ENCODE measurements at places on chromosomes 2 and 18.

DNA sequence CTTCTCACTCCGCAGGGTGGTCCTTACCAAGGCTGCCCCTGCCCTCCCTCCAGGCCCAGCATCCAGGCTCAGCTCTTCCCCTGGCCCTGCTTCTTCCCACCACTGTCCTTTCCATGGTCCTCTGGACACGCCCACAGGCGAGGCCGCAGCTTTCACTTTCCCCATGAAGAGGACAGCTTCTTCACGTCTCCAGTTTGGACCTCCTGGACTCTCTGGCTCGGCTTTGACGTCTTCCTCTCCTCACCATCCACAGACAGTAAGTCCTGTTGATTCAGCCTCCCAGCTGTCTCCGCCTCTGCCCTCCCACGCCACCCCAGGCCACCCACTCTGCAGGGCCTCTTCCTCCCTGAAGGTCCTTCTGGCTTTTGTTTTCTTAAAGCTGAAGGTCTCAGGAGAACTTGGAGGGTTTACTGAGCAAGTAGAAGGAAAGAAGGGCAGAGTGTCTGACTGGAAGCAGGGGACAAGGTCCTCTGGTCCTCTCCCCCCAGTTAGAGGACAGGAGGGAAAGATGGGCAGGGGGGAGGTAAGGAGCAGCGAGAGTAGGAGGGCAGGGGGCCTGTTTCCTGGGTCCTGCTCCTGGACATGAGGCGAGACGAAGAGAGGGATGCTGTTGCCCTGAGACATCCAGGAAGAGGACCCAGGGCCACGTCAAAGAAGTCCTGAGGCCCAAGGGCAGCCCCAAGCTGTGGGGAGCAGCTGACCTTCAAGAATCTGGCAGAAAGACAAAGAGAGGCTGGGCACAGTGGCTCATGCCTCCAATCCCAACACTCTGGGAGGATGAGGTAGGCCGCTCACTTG is 24.7 kb upstream of the NMUR1 start:
- DNase-seq, result no peak

- no peak for DNase-seq
Measured at GRCh38 chr2:188328419-188328818, 36.7 kb downstream of the GULP1 start.

DNA sequence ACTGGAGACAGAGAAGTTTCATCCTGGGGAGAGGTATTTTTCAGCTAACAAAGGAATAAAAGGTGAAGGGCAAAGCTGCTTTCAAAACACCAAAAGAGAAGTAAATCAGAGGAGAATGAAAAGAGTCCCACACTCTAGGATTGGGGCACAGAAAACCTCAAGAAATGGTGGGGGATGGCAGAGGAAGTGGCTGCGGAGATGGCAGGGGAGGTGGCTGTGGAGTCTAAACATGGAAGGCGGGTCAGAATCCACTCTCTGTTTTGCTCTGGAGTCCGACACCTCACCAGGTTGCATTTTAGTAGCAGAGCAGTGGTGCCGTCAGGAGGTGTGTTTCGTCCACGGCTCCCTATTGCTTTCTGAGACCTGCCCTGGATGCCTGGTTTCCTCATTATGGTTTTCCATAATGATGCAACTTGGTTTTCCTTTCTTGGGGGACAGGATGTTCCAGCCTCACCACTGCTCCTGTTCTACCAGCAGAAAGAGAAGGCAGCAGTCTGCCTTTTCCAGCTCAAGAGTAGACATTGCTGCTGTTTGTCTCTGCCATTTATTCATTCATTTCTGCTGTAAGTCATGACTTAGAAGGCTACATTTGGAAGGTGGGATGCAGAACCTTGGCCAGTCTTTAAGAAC is 188.7 kb downstream of the ANKRD44 start:
- no peak for DNase-seq

- DNase-seq, result no peak
Measured at GRCh38 chr2:47493317-47494035, 90.5 kb downstream of the MSH2 start.

- DNase-seq, result no peak
Measured at GRCh38 chr2:173652311-173652710, 297.6 kb downstream of the CDCA7 start.

- no peak for DNase-seq
Measured at GRCh38 chr18:54515149-54515548, 75.9 kb upstream of the DYNAP start.

DNA sequence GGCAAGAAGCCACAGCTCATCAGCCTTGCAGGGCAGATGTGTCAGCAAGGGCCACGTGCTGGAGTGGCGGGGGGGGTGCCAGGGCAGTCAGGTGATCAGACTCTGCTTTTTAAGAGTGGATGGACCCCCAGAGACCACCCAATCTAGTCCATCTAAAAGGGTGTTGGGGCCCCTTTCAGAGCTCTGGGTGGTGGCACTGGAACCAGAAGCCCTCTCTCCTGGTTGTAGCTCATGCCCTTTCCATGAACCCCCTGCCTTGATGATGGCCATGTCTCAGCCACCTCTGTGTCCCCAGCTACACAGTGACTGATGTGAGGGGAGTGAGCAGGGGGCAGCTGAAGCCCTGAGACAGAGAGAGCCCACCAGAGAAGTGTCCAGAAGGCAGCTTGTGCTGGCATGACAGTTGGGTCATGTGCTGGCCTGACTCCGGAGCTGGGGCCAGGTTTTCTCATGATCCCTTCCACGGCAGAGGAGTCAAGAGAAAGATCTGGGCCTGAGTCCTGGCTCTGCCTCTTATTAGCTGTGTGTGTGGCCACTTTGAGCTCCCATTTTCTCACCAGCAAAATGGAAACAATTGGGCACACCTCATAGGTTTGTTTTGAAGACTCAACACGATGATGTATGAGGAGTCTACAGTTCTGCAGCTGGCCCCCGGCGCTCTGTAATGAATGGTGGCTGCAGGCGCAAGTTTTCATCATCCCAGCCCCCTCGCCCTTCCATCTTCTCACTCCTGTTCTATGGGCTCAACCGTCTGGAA is 195.7 kb downstream of the ZFP36L2 start:
- no peak for DNase-seq

- DNase-seq, result no peak
Measured at GRCh38 chr2:13109516-13109915, 392.8 kb downstream of the TRIB2 start.

DNA sequence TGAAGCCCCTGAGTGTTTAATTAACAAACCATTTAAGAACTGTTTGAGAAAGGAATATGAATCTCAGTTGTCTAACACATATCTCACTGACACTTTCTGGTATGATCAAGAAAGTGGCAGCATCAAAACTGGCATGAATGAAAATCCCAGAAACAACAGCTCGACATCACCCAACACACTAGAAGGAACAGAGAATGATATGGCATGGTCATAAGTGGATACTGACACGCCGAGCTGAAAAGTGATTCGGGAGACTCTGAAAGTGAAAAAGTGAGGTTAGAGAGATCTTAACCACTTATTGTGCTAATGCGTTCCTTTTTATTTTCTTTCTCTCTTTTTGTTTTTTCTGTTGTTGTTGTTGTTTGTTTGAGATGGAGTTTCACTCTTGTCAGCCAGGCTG is 37.9 kb downstream of the MRPL35 start:
- no peak for DNase-seq

- DNase-seq, result no peak
Measured at GRCh38 chr2:12320991-12321641, 395.6 kb upstream of the TRIB2 start.

DNA sequence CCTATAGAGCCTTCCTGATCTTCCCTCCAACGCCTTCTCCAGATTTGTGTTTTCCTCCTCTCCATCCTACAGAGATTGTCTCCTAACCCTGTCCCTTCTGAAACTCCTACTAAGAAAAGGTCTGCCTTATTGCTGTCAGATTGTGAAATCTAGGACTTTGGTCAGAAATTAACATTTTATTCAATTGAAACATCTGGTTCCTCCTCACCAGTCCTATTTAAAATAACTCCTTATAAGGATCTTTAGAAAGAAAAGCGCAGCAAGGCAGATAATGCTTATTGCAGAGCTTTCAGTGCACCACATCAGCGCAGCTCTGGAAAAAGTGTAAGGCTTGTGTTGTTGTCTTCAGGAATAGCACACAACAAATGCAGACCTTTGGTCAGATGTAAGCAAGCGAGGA is 477.8 kb upstream of the CHST9 start:
- DNase-seq, result no peak

- DNase-seq, result no peak
Measured at GRCh38 chr2:66845307-66845706, 410.4 kb downstream of the MEIS1 start.

GRCh38 chr2:150426724-150427123 is 60.7 kb downstream of the RND3 start:
- DNase-seq, result no peak

DNA sequence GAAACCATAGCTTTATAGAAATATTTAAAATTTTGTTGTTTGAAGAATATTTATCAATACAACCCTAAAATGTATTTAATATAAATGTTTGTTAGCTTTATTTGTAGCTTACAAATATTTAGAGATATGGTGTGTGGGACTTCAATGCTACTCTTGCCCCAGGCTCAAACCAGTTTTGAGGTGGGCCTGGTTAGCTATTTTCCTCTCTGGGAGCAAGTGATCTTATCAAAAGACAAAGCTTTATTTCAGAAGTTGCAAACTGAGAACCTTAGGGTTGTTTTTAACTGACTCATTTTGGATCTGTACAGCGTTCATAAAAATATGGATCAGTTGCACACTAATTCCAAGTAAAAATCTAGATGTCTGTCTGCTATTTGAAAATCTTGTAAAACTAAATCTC is 563.6 kb upstream of the CDH2 start:
- no peak for DNase-seq

DNA sequence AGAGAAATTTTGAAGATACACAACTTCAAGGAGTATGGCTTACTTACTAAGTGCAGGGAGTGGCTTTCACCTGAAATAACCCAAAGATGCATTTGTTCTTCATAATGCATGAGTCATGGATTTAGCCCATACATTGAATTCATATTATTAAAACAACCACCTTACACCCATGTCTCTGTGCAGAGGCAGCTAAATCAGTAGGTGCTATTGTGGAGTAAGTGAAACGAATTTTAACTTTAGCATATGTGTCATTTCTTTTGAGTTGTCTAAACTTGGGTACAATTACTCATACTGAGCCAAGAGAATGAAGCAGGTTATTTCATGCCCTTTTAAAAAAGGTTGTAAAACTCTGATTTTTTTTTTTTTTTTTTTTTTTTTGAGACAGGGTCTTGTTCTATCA is 11.0 kb upstream of the ANKRD29 start:
- DNase-seq, result no peak

DNA sequence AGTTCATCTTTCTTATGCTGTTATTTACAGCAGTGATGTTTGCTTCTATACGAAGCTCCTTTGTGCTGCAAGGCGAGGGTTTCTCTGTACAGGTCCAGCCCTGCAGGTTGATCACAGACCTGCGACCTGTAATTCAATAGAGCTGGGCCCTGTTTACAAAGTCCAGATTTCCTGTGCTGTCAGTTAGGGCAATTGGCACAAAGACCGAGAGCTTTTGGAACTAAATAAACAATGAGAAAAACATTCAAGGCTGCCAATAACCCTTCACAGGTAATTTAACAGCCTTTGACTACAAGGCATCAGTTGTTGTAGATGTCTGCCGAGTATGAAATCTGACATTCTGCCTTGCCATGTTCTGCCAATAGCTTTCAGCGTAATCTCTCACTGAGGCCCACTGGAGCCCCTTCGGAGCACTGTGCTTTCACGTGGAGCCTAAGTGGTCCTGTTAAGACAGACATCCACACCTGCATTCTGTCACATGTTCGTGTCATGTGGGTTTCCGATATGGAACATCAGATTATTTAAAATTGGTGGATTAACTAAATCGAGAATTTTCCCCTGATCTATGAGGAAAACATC is 232.5 kb downstream of the PTGR3 start:
- no peak for DNase-seq

GRCh38 chr2:69366-70344 is 23.4 kb upstream of the FAM110C start:
- no peak for DNase-seq

DNA sequence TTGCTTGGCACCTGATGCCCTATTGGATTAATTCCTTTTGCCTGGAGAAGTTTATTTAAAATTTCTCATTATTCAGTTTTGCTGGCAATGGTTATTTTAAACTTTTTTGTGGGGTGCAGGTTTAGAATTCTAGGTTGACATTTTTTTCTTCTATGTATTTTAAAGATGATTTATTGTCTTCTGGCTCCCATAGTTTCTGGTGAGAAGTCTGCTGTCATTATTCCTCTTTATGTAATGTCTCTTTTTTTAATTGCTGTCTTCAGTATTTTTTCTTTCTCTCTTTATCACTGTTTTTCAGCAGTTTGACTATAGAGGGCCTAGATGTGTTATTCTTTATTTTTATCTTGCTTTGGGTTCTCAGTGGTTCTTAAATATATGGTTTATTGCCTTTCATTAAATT is 182.2 kb upstream of the STON1 start:
- no peak for DNase-seq

DNA sequence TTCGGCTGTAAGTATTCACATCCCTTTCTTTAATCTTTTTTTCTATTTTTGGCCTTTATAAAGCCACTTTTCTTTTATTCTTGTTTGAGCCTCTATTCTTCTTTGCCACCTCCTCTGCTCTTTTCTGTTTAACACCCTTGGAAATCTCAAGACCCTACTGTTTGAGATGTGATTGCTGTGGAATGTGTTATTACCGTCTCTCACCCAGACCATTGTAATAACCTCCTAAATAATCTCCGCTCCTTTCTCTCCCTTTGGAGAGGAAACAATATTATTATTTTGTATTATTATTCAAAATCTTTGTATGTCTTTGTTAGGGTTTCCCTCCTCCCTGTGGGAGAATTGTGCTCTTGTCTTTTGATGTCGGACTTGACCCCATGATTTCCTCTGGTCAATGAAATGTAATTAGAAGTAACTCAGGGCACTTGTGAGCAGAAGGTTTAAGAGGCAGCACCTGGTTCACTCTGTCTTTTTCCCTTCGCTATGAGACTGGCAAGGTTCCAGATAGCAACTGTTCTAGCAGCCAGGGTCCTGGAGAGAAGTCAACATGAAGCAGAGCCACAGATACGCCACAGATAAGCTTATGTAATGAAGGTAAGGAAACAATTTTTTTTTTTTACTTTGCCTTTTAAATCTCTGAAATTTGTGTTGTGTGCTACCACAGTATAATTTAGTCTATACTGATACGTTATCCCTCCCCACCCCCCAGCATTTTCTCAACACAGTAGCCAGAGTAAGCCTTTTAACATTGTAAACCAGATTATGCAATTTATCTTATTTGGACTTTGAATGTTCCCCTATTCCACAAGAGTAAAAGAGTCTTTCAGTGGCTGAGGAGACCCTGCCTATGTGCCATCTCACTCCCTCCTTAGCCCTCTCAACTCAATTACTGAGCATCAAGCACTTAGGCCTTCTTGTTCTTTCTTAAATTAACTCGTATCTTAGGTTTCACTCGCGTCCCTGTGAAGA is 601.2 kb upstream of the ZNF804A start:
- no peak for DNase-seq
